ENCODE measurements at places on chromosomes 6 and 20.

- no peak for DNase-seq
Measured at GRCh38 chr6:111503194-111503593, 20.2 kb upstream of the REV3L start.

- DNase-seq: no peak
Measured at GRCh38 chr6:82362144-82362543, 1.5 kb upstream of the TPBG start.

DNA sequence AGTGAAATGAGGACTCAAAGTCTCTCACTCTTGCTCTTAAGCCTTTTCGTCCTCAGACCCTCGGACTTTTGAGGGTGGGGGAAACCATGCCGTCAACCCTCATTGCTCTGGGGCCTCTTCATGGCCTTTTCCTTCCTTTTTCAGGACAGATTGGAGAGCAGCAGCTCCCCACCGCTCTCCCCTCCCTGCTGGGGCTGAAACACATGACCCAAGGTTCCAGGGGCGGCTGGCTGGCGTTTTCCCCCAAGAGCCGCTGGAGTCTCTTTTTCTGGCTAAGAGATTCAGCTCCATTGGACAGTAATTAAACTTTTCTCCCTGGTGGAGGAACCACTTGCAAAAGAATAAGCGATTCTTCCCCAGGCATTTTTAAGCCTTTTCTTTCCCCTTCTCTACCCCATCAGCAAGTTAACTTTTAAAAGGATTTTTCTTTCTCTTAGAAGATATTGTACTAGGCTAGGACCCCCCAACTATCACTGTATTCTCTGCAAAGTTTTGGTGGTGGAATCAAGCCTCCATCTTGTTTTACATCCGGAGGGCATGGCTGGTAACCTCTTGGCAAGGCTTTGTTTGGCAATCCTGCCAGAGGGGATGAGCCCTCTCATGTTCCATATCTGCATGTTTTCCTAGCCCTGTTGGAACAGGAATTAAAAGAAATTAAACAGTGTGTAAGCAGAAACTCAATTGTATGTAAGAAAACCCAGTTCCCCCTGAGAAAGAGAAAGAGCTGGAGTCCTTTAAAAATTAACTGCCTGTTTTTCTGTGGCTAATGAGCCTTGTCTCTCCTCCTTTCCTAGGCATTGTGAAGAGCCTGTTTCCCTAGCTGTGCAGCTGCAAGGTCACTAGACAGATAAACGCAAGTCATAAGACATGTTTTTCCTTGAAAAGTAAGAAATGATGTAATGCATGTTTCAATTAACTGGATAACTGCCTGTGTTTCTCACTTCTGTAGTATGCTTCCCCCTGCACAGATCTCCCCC is 100.8 kb upstream of the GPR6 start:
- DNase-seq: peak; percentile 31

GRCh38 chr20:24798930-24799705 is 150.0 kb upstream of the CST7 start:
- DNase-seq: no peak

- DNase-seq: no peak
Measured at GRCh38 chr6:72547020-72547419, 74.8 kb upstream of the KCNQ5 start.

GRCh38 chr20:920311-920710 is 4.2 kb upstream of the ANGPT4 start:
- no peak for DNase-seq

- no peak for DNase-seq
Measured at GRCh38 chr6:30265181-30265580, 52.0 kb upstream of the TRIM26 start.

DNA sequence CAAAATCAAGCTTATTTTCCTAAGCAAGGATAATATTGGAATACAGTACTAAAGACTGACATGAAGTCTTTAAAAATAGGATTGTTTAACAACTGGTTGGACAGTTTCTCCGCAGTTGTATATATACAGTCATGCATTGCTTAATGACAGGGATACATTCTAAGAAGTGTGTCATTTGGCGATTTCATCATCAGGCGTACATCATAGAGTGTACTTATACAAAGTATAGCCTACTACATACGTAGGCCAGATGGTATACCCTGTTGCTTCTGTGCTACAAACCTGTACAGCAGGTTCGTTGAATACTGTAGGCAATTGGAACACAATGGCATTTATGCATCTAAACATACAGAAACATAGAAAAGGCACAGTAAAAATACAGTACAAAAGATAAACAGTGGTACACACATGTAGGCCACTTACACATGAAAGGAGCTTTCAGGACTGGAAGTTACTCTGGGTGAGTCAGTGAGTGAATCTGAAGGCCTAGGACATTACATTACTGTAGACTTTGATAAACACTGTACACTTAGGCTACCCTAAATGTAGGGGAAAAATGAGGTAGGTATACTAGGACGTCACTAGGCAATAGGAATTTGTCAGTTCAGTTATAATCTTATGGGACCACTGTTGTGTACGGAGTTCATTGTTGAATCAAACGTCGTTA is 20.1 kb downstream of the HECA start:
- no peak for DNase-seq

DNA sequence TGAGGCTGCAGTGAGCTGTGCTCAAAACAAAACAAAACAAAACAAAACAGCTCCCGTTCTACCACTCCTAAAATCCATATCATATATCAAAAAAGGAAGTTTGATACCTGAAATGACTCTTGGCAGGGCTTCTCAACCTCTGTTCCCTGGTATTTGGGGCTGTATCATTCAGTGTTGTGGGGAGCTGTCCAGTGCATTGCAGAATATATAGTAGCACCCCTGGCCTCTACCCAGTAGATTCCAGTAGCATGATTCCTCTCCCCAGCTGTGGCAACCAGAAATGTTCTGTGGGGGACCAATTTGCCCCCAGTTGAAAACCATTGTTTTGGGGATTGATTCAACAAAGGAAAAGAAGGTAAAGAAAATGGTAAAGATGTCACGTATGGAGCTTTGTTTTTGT is 238.9 kb downstream of the PRL start:
- no peak for DNase-seq

DNA sequence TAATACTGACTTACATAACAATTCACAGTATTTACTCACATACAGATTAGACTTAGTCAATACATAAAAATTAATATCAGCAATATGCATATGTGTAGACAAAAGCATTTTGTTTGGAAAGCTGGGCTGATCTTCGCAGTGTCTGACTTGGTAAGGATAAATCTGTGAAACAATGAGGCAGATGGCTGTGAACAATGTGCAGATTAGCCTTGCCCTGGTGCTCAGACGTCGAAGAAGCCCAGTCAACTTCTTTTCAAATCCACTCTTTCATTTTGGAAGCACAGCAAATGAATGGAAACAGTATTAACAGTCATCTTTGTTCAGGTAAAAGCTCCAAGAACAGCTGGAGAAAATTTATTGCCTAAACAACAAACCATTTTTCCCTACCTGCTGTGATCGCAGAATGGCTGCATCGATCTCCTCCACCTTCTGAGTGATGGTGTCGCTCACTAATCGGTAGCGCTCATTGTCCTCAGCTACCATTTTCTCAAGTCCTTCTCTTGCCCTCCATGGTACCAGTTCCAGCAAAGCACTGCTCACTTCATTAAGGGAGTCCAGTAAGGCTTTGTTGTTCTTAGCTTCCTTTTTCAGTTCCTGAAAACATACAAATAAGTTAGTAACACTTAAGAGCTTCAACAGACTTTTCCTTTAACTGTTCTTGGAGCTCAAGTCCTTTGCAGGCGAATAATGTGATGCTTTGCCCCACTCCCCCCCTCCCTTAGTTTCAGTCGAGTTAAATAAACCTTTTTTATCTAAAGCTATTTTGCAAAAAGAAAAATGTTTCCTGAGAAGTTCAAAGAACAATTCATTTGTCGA is 116.5 kb downstream of the DST start:
- no peak for DNase-seq

GRCh38 chr6:11665604-11666326 is 112.8 kb downstream of the ADTRP start:
- DNase-seq: no peak

DNA sequence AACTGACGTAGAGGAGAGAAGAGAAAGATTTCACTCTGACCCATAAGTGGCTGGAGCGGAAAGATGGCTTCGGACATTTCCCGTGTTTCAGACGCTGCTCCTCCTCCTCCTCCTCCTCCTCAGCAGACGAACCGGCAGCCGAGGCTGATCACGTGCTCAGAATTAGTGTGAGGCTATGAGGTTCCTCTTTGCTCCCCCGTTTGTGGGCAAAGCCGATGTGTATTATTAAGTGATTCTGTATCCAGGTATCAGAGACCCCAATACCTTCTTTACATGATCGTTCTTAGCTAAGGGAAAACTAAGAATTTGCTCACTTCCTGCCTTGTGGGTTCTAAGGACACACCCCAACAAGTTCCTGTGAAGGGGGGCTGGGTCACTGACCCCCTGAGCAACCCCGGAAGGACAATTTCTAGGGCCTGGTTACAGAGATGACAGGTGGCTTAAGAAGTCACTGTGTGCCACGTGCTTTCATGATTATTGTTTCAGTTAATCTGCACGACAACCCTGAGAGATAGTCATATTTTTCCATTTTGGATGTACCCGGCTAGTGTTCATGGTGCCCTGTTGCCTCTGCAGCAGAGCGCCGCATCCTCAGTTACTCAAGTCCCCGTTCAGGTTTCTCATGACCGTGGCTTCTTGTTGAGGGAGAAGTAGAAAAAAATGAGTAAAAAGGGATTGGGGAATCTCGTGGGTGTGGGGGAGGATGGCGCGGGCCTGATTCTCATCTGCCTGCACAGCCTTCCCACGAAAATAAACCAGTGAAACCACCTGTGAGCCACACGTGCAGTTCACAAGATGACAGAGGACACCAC is 671.8 kb downstream of the QKI start:
- no peak for DNase-seq

DNA sequence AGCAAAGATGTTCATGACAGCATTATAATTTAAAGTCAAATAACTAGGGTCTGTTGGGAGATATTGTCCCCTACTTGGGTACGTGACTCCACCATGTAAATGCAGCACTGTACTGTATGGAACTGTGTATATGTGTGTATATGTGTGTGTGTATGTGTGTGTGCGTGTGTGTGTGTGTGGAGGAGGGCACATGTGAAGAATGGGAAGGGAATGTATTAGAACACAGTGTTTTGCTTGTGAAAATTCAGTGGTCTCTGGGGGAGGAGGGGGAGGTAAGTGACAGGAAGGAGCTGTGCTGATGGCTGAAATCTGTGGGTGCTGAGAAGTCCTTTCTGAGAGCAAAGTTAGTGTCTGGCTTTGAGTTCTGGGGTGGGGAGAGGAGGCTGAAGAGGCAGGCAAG is 23.9 kb upstream of the VEGFA start:
- no peak for DNase-seq

DNA sequence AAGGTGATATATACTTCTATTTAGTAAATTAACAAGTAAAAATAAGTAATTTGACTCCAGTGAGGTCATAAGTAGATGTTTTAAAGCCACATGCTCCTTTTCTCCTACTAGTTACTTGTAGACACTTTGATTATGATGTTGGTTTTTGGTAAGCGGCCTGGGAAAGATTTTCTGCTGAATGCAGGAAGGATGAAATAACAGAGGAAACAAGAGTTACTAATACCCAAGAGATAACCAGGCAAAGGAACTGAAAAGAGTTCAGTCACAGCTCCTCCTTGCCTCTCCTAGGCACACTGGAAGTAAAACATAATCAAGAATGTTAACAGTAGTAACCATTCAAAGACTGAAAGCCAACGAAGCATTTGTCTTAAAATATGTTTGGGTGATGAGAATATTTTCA is 203.3 kb downstream of the RNGTT start:
- DNase-seq: no peak

GRCh38 chr20:3874194-3874844 is 14.9 kb upstream of the PANK2 start:
- no peak for DNase-seq

- DNase-seq: no peak
Measured at GRCh38 chr6:18263418-18264218, 712 bp downstream of the DEK start.

GRCh38 chr6:161265554-161265953 is 8.3 kb downstream of the AGPAT4 start:
- no peak for DNase-seq

GRCh38 chr6:110689275-110689935 is 125.9 kb downstream of the CDK19 start:
- DNase-seq: peak; percentile 34

- DNase-seq: no peak
Measured at GRCh38 chr6:55957961-55958422, 82.6 kb upstream of the BMP5 start.

GRCh38 chr20:48283470-48284110 is 498.3 kb upstream of the SULF2 start:
- DNase-seq: no peak

DNA sequence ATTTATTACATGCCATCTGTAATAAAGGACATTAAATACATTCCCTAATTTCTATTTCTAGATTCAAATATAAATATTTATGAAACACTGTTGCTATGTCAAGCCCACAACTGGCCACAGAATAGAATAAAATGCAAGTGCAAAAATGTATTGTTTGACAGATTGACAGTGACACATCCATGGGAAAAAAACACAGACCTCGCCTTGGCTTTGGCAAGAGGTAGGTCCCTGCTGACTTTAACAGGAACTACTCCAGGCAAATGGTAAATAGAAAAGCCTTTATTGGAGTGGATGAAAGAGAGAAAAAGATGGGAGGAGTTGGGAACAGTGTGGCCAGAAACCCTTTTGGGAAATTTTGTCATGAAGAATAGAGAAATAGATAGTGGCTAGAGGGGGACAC is 622.9 kb downstream of the UTRN start:
- DNase-seq: no peak

DNA sequence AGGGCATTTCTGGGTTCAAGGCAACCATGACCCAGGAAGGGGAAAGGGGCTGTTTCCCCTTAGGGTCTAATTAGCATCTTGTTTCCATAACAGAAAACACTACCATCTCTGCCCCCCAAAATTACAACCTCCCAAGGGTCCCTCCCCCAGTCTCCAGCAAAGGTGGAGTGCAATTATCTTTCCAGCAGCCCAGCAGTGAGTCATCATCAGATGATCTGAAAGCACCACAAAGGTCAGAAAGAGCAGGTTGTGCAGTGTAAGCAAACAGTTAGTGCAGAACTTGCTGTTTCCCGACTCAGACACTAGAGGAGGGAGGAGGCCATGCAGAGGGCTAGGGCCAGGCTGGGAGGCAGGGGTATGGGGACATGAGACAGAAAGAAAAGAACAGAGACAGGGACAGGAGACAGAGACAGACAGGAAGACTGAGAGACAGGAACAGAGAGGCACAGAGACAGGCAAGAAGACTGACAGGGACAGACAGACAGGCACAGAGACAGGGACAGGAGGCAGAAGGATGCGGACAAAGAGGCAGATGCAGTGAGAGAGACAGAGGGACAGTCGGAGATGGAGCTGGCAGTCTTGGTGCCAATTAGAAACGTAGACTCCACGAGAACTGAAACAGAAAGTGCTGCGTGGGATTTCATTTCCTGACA is 62.5 kb downstream of the PYGB start:
- DNase-seq: no peak

- DNase-seq: peak; percentile 90
Measured at GRCh38 chr6:156776840-156777576, at the start of gene ARID1B. Gene ARID1B, plus strand, starts transcription at chr6:156777378. Its CDS starts 303 bp downstream, at chr6:156777681.

GRCh38 chr6:11491596-11492463 is 45.7 kb upstream of the TMEM170B start:
- DNase-seq: no peak

- DNase-seq: no peak
Measured at GRCh38 chr6:1554476-1555310, 55.0 kb upstream of the FOXC1 start.
